Pericardium fibroblast (primary cell): ENCODE measurements at places on chromosomes 4 and X. TPM values are rescaled to one million over a fixed set of nuclear protein-coding genes. Genes with fewer than 3 reads are reported as not detected.

UGT2B11 gene
- not detected in 2 replicates for total RNA-seq

OTC gene
- total RNA-seq = not detected in 2 replicates

GAGE12E gene
- not detected in 2 replicates for total RNA-seq

ANOS1 gene
- total RNA-seq = 0.77 and 18.1 TPM in 2 replicates

CXCL9 gene
- not detected in 2 replicates for total RNA-seq

RRH gene
- total RNA-seq = not detected in 2 replicates

ACOX3 gene
- total RNA-seq = 19.3 and 23.0 TPM in 2 replicates

MAGIX gene
- 0.93 and 1.0 TPM in 2 replicates for total RNA-seq

RAB41 gene
- total RNA-seq = not detected in 2 replicates

KLHL34 gene
- under 0.01 TPM in 1 of 2 replicates, not detected in the other for total RNA-seq

BEND4 gene
- not detected in 2 replicates for total RNA-seq

CT45A5 gene
- total RNA-seq = not detected in 2 replicates

GLUD2 gene
- 0.68 and 1.8 TPM in 2 replicates for total RNA-seq

RHOXF1 gene
- not detected in 2 replicates for total RNA-seq
